ENCODE measurements at places on chromosomes 6 and 20.

- no peak for DNase-seq
Measured at GRCh38 chr20:61804752-61805295, 260.9 kb downstream of the TAF4 start.

- DNase-seq: no peak
Measured at GRCh38 chr6:134171517-134171916, 119.1 kb upstream of the SLC2A12 start.

GRCh38 chr6:114062199-114062598 lies 91.3 kb upstream of the HDAC2 start:
- no peak for DNase-seq

GRCh38 chr6:105985816-105986632 lies 100.1 kb upstream of the PRDM1 start:
- no peak for DNase-seq

- DNase-seq: no peak
Measured at GRCh38 chr6:167469101-167469500, 144.2 kb downstream of the TTLL2 start.

DNA sequence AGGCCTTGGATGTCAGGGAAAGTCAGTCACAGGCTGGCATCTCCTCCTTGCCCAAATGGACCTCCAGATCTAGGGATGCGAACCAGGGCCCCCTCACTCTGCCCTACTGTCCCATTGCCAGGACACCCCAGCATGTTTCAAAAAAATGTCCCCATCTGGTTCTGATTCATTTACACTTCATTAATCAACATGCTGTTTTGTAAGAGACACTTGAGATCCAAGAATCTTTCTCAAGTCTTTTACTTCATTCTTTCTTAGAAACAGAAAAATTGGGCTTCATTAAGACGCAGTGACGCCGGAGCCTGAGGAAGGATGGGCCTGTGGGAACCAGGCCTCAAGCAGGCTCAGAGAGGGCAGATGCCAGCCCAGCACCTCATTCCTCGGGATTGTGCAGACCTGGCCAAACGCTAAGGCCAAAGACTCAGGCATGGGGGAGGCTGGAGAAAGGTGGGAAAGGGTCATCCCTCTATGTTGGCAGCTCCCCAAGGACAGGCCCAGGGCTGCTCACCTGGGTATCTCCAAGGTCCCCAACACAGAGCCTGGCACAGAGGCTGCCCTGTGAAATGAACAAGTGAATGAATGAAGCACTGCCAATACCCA lies 3.8 kb downstream of the RSPO4 start:
- DNase-seq: no peak

DNA sequence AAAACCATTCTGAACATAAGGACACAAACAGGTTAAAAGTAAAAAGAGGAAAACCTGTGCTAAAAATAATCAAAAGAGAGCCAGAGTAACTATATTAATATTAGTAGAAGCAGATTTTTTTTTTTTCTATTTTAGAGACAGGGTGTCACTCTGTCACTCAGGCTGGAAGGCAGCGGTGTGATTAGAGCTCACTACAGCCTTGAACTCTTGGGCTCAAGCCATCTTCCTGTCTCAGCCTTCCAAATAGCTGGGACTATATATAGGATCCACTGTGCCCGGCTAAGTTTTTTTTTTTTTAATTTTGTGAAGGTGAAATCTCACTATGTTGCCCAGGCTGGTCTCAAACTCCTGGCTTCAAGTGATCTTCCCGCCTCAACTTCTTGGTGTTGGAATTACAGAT lies 33.4 kb upstream of the PLN start:
- DNase-seq: no peak

- no peak for DNase-seq
Measured at GRCh38 chr6:157727629-157728182, 95.3 kb upstream of the SNX9 start.

- DNase-seq: no peak
Measured at GRCh38 chr6:45830441-45831139, 185.1 kb downstream of the CLIC5 start.

GRCh38 chr6:168524571-168525001 lies 83.6 kb downstream of the SMOC2 start:
- DNase-seq: no peak

- DNase-seq: no peak
Measured at GRCh38 chr6:13561624-13562267, 12.7 kb upstream of the SIRT5 start.

- DNase-seq: no peak
Measured at GRCh38 chr20:8367689-8368088, 235.6 kb downstream of the PLCB1 start.

- DNase-seq: no peak
Measured at GRCh38 chr20:34566978-34567891, 8.7 kb downstream of the MAP1LC3A start.

- DNase-seq: no peak
Measured at GRCh38 chr20:58453391-58453790, 61.8 kb downstream of the APCDD1L start.

- DNase-seq: no peak
Measured at GRCh38 chr6:154164397-154164796, 125.4 kb downstream of the OPRM1 start.

- no peak for DNase-seq
Measured at GRCh38 chr20:40251284-40251932, 437.6 kb downstream of the MAFB start.

GRCh38 chr6:20207088-20207418 lies 5.2 kb downstream of the MBOAT1 start:
- no peak for DNase-seq

GRCh38 chr6:139369568-139370282 lies 4.7 kb downstream of the CITED2 start:
- peak; percentile 68 for DNase-seq

DNA sequence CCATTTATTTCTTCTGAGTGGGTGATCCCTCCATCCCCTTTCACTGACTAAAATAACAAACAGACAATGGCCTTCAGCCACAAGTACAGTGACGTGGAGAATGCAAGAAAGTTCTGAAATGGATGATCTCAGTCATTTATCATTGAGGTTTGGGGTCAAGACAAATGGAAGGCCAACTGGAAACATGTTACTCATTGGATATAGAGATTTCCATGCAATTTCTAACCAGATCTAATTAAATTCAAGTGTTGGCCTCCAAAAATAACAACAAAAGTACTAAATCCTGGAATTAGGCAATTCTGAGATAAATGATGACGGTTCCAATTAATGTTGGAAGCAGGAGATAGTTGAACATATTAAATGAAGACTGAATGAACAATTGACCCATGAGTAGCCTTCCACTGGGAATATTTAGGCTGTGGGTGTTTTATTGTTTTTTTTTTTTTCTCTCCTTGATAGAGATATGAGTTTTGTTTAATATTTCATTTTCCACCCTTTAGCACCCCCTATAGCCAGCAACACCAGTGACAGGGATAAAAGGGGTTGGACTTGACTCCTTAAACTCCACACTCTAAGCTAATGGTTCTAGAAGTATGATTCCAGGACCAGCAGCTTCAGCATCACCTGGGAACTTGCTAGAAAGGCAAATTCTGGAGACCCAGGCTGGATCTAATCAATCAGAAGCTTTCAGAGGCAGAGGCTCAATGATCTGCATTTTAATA lies 112.8 kb downstream of the BCAS1 start:
- no peak for DNase-seq

DNA sequence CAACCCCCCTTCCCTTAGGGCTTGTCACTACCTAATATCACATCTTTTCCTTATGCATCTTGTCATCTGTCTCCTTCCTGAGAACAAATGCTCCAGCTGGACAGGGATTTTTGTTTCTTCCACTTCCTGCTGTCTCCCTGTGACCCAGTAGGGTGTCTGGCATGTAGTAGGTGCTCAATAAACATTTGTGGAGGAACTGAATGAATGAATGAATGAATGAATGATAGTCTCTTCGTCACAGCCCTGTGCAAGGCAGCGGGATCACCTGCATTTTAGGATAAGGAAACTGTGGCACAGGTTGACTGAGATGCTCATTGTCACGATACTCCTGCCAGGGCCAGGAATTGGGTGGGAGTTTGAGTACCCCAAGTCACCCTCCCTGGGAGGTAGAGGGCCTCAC lies 14.2 kb downstream of the LEMD2 start:
- no peak for DNase-seq

DNA sequence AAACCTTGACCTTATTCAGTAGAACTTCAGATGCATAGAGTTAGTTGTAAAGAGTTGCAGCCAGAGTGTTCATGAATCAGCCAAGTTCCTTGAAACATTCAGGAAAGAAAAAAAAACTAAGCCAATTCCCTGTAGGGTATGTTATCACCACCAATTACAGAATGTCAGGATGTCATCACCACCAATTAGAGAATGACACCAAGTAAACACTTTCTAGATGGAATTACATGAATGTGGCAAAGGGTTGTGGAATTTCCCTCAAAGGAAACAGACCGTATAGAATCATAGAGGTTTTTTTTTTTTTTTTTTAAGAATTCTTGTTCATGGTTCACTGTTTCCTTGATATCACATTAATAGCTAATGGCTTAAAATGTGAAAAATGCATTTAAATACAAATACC lies 472.1 kb upstream of the RNF217 start:
- no peak for DNase-seq

DNA sequence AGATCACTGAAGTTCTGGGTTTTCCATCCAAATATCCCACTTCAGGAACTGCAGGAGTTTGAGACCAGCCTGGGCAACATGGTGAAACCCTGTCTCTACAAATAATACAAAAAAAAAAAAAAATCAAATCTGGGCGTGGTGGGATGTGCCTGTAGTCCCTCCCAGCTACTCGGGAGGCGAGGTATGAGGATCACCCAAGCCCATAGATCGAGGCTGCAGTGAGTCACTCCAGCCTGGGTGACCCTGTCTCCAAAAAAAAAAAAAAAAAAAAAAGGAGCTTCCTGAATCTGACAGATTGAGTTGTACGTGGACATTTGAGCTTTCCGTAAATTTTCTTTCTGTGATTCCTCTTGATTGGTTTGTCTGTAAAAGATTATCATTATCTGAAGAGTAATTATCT lies 55.6 kb downstream of the TULP4 start:
- DNase-seq: no peak

DNA sequence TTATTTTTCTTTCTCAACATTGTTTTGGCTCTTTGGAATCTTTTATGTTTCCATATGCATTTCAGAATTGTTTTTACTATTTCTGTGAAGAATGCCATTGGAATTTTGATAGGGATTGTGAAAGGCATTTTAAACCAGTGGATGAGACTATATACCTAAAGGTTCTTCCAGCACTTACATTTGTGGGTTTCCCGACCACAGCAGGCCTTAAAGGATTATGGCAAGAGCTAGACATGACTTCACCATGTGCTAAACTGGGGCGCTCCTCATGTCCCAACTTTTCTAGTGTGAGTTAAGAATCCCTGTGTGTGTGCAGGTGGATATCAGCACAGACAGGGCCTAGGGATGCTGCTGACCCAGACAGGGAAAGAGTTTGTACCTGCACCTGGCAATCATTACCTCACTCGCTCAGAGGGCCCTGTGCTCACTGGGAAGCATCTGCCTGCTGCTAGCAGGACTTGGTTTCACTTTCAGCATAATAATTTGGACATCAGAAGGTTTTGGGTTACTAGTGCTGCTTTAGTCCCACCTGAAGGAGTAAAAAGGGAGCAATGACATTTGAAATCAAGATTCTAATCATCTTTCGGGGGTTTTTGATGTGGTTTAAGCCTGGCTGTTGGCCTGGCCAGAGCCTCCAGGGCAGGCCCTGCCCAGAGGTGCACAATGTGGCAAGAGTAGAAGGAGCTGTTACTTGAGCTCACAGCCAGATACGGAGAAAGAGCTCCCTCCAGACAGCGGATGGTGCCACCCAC lies 137.1 kb downstream of the CDC5L start:
- DNase-seq: no peak

- DNase-seq: peak; percentile 34
Measured at GRCh38 chr20:43947316-43947710, 32.7 kb downstream of the TOX2 start.

DNA sequence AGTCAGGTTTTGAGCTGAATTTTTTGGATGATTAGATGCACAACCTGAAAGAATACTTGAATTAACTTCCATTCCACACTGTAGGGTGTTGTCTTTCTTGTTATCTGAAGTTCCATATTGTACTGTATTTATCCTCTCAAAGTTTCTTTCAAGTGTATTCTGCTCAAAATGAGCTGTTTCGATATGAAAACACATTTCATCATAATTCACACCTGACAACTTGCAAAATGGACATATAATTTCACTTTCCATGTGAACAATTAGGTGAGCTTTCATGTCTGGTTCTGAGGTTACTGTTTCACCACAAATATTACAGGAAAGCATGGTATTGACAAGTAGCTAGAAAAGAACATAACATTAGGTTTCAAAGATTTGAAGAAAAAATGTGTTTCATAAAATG lies 1.7 kb downstream of the ZUP1 start:
- DNase-seq: no peak

GRCh38 chr20:8527998-8528723 lies 396.1 kb downstream of the PLCB1 start:
- DNase-seq: no peak

- DNase-seq: no peak
Measured at GRCh38 chr6:111291336-111292259, 191.4 kb downstream of the REV3L start.

GRCh38 chr20:37703035-37703845 lies 9.4 kb downstream of the CTNNBL1 start:
- DNase-seq: no peak

- peak; percentile 19 for DNase-seq
Measured at GRCh38 chr6:35663447-35664235, 25.1 kb downstream of the FKBP5 start.

DNA sequence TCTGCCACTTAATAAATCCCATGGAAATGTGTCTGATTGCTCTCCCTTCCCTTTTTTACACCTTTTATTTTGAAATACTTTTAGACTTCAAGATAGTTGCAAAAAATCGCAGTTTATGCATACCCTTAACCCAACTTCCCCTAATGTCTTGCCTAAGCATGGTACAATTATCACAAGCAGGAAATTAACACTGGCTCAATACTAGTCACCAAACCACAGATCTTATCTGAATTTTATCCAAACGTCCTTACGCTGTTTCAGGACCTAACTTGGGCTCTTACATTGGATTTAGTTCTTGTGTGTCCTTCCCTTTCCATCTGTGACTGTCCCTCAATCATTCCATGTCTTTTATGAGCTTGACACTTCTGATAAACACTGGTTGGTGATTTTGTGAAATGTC lies 146.3 kb downstream of the ZNF217 start:
- no peak for DNase-seq

- DNase-seq: no peak
Measured at GRCh38 chr6:150269130-150269856, 99.5 kb upstream of the IYD start.

DNA sequence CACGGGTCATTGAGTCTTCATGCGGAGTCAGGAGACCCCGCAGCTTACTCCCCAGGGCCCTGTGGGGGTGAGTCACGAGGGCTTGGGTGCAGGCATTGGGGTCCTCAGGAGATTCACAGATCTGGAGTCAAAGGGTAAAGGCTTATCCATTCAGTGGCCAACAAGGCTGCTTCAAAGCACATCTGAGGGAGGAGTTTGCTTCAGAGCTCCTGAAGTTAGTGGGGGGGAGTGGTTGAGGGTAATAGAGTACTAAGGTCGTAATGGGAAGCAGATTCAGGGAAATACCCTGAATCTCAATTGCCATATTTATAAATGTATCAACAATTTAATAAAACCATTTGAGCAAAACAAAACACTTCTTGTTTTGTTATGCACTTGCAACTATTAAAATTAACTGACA lies 37.3 kb downstream of the SH3BGRL2 start:
- no peak for DNase-seq

Data from BJ (cell line).